ENCODE measurements at places on chromosomes 2 and 18.

GRCh38 chr2:129793431-129793902 is 186.0 kb upstream of the RAB6C start:
- DNase-seq: no peak

GRCh38 chr2:69620870-69621269 is 22.7 kb downstream of the AAK1 start:
- no peak for DNase-seq

DNA sequence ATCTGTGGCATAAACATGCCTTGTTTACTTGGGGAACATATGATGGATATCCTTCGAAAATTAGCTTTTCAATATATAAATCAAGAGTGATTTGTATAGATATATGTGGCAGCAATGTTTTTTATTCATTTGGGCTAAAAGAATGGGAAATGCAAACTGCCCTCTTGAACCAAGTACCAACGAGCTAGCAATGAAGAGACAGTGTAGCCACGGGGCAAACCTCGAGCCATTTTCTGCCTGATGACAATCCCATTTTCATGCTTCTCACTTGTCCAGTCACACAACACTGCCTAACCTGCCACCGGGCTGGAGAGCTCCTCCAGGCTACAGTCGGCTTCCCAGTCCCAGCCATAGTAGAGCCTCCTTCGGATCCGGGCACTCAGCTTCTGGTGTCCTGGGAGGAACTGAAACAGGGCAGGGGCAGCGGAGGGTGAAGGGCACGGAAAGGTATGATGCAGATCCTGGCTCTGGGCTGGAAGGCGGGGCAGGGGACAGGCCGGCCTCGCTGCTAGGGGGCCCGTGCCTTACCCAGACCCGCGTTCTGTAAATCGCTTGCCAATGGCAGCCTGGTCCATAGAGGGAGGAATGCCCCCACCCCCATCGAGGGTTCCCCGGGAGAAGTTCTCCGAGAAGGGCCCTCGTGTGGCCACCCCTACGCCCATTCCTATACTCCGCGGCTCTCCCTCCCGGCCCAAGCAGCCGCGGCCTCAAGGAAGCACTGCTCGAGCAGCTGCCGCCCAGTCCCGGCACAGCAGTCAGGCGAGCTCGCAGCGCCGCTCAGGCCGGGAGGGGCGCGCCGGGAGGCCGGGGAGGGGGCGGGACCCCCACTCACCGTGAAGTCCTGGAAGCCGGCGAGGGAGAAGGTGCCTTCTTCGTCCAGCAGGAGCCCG is 552 bp downstream of the CNPPD1 start:
- no peak for DNase-seq

- no peak for DNase-seq
Observed at GRCh38 chr18:76808561-76808960, 13.8 kb upstream of the ZNF236 start.

DNA sequence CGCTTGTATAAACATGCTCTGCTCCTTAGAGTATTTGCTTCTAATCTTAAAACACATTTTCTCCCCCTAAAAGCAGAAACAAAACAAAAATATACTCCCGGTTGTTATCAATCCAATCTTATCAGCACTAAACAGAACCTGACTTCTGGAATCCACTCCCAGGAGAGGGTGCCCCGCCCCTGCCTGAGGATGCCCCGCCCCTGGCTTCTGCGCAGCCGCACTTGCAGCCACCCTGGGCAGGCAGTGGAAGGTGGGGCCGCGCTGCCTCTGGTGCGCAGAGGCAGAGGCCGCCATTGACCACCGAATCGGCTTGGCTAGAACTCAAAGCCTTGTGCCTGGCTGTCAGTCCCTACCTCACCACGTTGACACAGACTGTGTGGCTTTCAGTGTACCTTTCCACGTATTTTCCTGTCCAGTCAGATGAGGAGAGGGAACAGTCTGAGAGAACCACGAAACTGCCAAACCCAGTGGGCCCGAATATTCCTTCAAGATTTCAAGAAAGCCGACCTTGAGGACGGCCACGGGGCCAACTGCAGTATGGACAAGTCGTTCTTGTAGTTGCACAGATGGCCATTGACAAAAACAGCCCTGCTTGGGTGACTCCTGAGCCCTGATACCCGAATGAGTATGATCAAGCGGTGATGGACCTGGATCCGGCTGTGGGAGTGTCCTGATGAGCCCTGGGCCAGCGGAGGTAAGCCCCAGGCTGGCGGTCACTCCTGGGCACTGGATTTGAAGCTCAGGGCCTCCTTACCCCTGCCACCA is 46.2 kb upstream of the ARHGAP28 start:
- DNase-seq: no peak

DNA sequence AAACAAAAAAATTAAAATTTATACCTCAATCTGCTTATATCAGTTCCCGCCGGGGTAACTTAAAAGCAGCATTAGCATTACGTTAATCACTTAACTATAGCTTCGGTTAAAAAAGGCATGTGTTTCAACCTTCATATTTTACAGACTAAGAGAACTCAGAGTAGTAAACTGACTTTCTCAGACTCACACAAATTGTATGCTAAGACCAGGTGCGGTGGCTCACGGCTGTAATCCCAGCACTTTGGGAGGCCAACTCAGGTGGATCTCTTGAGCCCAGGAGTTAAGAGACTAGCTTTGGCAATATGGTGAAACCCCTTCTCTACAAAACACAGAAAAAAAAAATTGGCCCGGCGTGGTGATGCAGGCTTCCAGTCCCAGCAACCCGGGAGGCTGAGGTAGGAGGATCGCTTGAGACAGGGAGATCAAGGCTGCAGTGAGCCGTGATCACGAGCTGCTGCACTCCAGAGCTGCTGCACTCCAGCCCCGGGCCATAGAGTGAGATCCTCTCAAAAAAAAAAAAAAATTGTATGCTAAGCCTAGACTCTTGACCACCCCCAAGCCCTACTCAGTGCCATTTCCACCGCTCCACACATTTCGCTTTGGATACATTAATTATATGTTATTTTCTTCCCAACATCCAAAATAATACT is 2.4 kb downstream of the HNRNPLL start:
- no peak for DNase-seq

- DNase-seq: no peak
Observed at GRCh38 chr2:8475349-8476031, 206.4 kb upstream of the ID2 start.

DNA sequence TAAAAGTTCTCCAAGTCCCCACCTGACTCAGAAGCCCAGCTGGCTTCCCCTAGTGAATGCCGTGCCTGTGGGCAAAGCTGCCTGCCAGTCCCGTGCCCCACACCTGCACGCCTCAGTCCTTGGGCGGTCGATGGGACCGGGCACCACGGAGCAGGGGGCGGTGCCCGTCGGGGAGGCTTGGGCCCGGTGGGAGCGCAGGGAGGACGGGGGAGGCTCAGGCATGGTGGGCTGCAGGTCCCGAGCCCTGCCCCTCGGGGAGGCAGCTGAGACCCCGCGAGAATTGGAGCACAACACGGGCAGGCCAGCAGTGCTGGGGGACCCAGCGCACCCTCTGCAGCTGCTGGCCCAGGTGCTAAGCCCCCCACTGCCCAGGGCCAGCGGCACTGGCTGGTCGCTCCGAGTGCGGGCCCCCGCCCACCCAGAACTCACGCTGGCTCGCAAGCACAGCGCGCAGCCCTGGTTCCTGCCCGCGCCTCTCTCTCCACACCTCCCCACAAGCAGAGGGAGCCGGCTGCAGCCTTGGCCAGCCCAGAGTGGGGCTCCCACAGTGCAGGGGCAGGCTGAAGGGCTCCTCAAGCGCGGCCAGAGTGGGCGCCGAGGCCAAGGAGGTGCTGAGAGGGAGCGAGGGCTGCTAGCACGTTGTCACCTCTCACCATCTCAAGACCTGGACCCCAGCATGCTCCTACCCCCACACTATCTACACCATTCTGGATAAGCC is 215.5 kb downstream of the TNS1 start:
- DNase-seq: no peak

- DNase-seq: no peak
Observed at GRCh38 chr2:37896319-37896718, 28.8 kb upstream of the RMDN2 start.

DNA sequence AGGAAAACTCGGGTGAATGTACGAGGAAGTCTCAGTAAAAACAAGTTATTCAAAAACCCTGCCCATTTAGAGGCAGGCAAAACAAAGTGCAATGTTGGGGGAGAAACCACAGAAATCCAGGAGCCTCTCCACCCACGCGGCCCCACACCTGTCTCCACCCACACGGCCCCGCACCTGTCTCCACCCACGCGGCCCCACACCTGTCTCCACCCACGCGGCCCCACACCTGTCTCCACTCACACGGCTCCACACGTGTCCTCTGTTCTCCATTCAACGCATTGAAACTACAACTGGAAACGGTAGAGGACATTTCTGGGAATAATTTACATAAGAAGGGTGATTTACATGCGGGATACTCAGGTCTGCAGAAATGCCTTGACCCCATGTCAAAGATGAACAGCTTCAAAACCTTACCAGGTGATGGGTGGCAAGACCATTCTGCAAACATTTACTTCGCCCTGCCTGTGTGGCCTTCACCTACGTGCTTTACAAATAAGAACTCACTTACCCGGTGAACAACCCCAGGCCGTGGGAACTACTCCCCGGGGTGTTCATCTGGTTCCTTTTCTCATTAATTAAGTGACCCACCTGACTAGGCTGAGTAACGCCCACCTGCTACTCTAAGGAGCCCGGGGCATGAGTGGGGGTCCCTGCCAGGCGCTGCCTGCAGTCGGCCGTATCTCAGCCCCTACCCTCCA is 100.4 kb downstream of the EIPR1 start:
- DNase-seq: no peak
